ENCODE measurements at places on chromosomes 12 and 14. TPM values are rescaled to one million over a fixed set of nuclear protein-coding genes. Genes with fewer than 3 reads are reported as not detected.

GRCh38 chr14:76644855-76645518 lies 116.3 kb upstream of the VASH1 start:
- no peak overlapping the region for H3K27ac ChIP-seq
- no peak overlapping the region for H3K4me3 ChIP-seq
- peak; percentile 84 for DNase-seq
- H3K27me3 ChIP-seq = no peaks in the 10 kb centered on the region
- H3K4me1 ChIP-seq = no peaks in the 10 kb centered on the region

- DNase-seq = no peak
- H3K27ac ChIP-seq = no peak overlapping the region
- no peaks in the 10 kb centered on the region for H3K27me3 ChIP-seq
- H3K36me3 ChIP-seq = no peaks in the 10 kb centered on the region
- no peak overlapping the region for H3K4me3 ChIP-seq
Measured at GRCh38 chr12:85183855-85184254, 96.2 kb upstream of the ALX1 start.

DNA sequence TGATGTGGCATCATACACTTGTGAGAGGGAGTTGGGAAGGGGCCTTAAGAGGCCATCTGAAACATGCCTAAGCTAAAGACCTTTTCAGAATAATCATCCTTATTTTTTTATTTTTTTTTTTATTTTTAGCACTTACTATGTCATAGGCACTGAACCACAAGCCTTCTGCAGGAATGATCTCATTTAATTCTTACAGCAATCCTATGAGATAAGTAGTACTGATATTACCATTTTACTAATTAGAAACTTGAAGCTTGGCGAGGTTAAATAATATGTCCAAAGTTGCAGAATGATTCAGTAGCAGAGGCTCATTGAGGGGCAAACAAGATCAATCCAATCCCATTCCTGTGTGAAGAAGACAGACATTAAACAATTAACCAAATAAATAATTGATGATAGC lies 33.4 kb upstream of the DDHD1 start:
- no peaks in the 10 kb centered on the region for H3K4me1 ChIP-seq
- no peaks in the 10 kb centered on the region for H3K36me3 ChIP-seq
- no peak for DNase-seq
- H3K27ac ChIP-seq = no peak overlapping the region

- no peak overlapping the region for H3K27ac ChIP-seq
- H3K4me1 ChIP-seq = peaks cover 15% of the 10 kb centered on the region
- peaks cover 44% of the 10 kb centered on the region for H3K27me3 ChIP-seq
- no peak for DNase-seq
- no peak overlapping the region for H3K4me3 ChIP-seq
Measured at GRCh38 chr12:4951601-4952000, 41.9 kb downstream of the KCNA1 start.

- H3K36me3 ChIP-seq = no peaks in the 10 kb centered on the region
- DNase-seq = no peak
- no peak overlapping the region for H3K27ac ChIP-seq
- no peaks in the 10 kb centered on the region for H3K27me3 ChIP-seq
- no peaks in the 10 kb centered on the region for H3K4me1 ChIP-seq
Measured at GRCh38 chr14:71225113-71225512, 317.9 kb downstream of the PCNX1 start.

DNA sequence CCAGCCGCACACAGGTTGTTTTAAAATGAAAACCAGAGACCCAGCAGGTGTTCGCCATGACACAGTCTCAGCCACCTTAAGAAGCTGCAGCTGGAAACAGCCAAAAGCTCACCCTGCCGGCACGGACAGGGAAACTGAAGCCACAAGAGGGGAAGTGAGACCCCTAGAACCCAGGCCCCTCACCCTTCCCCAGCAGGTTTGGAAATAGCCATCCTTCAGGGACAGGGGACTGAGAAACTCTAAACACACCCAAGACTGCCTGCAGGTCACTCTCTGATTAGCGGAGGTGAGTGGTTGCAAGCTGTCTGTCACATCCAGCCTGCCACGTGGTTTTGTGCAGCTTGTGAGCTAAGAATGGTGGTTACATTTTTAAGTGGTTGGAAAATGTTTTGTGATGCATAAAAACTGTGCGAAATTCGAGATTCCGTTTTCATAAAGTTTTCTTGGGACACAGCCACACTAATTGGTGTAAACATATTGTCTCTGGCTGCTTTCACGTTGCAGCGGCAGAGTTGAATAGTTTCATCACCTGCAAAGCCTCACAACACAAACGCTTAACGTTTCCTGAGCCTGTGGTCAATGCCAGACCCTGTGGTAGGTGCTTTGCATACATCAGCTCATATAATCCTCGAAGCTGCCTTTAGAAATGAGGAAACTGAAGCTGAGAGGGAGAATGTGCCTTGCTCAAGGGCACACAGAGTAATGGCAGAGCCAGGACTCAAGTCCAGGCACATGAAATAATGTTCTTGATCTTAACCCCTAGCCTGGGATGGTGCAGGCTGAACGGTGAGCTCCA lies 1.7 kb upstream of the SELPLG start:
- peak; percentile 33 for DNase-seq
- H3K27ac ChIP-seq = no peak overlapping the region
- H3K4me1 ChIP-seq = peaks cover 55% of the 10 kb centered on the region
- no peaks in the 10 kb centered on the region for H3K27me3 ChIP-seq
- no peaks in the 10 kb centered on the region for H3K36me3 ChIP-seq

Gene DAO
- total RNA-seq = not detected

Gene PRH2
- not detected for total RNA-seq

All from neural progenitor cell (in vitro differentiated cells).